ENCODE measurements at places on chromosomes 1 and 21.

GRCh38 chr1:8652467-8653046, 164.9 kb downstream of the RERE start:
- no peak for DNase-seq

- DNase-seq = no peak
Observed at GRCh38 chr1:4553761-4554160, 100.6 kb upstream of the AJAP1 start.

DNA sequence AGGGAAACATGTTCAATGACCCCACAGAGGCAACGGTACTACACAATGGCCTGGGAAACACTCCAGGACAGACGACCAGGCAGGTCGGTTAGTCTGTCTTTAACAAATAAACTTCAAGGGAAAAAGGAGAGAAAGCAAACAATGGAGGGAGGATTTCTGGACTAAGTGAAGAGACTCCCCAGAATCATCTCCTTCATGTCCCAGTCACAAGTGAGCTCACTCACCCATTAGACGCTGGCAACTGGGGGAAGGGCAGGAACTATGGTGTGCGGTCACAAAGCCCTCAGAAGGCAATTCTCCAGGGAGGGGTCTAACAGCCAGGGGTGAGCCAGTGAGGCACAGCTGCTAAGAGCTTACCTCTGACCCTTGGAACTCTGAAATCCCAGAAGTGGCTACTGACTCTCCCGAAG, 55.7 kb upstream of the NADK start:
- DNase-seq = no peak

DNA sequence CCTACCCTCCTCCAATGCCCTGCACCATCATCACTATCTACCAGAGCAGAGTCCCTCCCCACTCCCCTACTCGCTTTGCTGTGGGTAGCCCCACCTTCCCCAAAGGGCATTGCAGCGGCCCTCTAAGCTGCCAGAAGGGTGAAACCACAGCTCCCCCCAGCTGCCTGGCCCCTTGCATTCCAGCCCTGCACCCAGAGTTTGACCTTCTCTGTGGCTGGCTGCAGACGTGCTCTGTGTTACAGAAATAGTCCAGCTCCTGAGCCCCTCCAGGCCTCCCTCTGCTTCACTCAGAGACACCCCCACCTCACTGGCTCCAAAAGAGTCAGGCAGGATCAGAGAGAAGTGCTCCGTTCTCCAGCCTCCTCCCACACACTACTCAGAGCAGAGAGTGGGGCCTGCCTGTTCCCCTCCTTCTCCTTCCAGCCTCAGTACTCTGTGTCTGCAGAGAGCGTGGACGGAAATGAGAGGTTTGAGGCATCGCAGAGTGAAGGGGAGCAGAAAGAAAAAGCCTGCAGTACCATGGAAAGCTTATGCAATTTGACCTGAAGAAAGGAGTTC, 63.2 kb downstream of the PLEKHA6 start:
- DNase-seq = no peak

DNA sequence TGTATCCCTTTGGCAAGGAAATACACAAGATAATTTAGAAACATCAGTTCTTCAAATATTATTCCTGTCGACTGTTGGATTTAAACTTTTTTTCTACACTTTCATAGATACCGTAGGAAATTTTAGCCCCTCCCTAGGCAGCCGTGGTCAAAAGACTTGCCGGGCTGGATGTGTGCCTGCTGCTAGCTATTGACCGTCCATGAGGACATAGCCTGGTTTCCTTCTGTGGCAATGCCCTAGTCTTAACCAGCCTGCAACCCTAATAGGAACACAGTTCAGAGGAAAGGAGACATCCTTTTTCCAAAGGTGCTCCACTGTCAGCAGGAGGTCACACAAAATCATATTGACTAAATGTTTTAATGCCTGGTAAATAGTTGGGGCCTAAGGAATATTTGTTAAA, 20.4 kb upstream of the KIAA1614 start:
- DNase-seq = no peak

DNA sequence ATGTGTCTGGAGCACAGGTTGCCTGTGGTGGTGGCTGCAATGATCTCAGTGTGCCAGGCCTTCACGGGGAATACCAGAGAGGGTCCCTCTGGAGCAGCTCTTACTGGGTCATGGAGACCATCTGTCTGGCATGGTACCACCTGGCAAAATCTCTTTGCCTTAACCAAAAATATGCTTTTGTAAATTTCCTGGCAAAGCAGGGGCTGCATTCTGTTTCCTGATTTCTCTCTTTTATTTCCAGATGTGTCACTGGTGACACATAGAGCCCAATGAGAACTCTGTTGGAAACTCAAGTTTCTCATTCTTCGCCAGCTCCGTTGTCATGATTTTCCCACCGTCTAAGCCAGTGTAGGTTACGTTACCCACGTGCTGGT, 136.5 kb downstream of the FGGY start:
- DNase-seq = no peak

- DNase-seq = no peak
Observed at GRCh38 chr1:31082385-31082784, 16.9 kb upstream of the PUM1 start.

GRCh38 chr1:241081473-241081872, 275.5 kb downstream of the RGS7 start:
- DNase-seq = no peak

- DNase-seq = no peak
Observed at GRCh38 chr1:22689505-22689904, 21.1 kb upstream of the EPHB2 start.

GRCh38 chr21:39116761-39117439, 66.4 kb downstream of the PSMG1 start:
- no peak for DNase-seq

GRCh38 chr1:59857679-59858354, 43.1 kb downstream of the HOOK1 start:
- no peak for DNase-seq

DNA sequence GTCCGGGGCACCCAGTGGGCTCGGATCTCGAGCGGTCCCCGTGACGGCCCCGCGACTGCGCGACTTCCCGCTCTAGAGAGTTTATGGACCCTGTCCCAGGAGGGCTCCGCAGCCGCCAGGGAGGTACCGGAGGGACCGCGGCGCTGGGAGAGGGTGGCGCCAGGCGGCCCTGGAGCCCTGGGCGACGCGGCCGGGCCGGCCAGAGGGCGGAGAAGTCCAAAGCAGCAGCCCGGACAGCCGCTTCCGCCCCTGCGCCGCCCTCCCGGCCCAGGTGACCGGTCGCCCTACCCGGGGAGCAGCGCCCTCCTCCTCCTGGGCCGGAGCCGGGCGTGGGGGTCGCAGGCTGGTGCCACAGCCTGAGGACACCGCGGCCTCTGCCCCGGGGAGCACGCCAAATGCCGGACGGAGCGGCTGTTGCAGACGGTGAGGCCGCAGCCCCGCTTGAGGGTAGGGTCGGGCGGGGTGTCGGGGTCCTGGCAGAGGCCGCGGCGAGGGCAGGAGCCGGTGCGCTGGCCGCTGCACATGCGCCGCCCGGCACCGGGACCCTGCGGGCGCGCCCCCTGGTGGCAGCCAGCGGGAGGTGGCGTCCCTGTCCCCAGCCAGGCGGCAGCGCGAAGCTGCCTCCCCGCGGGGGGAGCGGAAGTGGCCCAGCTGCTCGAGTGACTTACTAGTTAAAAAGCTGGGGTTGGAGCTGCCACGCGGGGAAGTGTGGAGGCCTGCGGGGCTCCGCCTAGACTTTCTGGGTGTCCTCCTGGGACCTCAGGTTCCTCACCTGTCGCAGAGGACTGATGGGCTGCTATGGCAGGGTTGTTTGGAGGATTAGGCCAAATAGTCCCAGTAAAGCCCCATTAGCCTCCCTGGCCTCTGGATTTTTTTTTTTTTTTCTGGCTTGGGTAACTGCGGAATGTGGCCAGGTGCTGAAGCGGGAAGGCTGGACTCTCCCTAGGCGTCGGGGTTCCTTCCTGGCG, 20.9 kb upstream of the ZNF678 start:
- no peak for DNase-seq

GRCh38 chr1:116934586-116935207, 25.0 kb downstream of the PTGFRN start:
- no peak for DNase-seq

DNA sequence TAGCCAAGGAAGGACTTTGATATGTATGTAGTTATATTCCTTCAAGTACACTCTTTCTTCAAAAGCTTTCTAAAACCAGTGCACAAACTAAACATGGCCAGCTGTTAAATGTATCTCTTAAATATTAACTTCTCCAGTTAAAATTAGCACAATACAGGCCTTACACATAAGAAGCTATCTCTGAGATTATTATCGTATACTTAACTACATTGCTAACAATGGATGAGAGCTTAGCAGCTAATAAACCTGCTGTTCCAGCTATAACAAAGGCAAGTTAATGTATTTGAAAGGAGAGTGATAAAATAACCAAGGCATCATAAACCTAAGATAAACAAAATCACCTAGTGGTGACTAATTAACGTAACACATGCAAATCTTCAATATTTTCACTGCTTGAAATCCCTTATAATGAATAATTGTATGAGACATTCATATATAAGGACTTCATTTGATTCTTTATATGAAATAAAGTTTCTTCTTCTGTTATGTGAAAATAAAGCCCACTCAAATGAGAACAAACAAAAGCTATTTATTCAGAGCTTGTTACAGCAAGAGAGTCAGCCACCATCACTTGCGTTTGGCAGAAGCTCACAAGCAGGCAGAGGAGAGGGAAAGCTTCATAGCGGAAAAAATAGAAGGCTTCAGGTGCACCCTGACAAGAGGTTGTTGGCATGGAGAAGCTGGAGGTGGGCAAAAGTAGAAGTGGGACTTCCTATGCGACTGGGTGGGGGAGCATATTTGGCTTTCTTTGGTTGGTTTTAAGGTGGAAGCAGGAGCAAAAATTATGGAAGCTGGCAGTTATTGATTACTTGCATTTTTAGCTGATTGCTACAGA, 274.1 kb upstream of the CHRM3 start:
- DNase-seq = no peak

GRCh38 chr1:232557502-232558191, 72.3 kb downstream of the SIPA1L2 start:
- no peak for DNase-seq

GRCh38 chr1:45952072-45952471, 148.7 kb downstream of the MAST2 start:
- no peak for DNase-seq

DNA sequence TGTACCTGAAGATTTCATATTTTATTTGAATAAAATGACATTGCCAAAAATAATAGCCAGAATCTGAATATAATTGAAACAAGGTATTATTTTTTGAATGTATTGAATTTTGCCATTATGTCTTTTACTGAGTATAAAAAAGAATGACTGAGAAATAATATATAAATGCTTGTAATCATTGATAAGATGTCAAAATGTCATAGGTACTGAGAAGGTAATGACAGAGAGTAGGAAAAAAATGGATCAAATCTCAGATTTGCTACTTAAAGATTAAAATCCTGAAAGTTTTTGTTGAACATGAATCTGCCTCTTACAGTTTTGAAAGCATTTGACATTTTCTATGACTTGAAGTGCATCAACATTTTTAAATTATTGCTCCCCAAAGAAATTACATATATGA, 1069.9 kb upstream of the ADGRL4 start:
- DNase-seq = no peak

DNA sequence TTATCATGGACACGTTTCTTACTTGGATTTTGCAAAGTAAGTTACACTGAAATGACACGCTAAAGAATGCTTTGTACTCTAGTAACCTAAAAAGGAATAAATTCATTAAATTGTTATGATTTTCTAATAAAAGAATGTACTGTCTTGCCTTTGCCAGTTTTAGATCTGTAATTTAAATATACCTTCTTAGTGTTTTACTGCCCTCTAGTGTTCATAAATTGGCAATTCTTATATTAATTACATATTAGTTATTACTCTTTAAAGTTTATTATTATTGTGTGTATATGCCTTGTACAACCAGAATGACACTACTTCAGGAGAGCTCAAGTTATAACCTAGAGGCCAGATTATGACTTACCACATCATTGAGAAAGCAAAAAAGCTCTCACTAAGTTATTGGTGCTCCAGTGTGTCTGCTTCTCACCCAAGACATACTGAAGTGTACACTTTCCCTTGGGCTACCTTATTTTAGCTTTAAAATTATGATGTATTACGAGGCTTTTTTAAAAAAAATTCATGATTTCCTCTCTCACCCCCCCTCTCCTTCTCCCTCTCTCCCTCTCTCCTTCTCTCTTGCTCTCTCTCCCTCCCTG, 169.9 kb downstream of the HS2ST1 start:
- DNase-seq = no peak

DNA sequence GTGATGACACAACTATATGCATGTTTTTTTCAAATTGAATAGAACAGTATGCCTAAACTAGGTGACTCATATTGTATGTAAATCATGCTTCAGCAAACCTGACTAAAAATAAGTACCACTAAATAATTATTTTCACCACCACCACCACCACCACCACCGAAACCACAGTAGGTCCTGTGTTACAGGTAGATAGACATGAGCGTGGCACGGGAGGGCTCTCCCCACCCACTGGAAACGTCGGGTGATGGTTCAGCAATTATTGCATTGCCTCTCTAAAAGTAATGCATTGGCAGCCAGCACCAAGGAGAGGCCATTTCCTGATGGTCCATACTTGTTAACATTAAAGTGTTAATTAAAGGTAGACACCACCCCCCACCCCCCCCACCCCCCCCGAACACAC, 297.0 kb upstream of the NCAM2 start:
- DNase-seq = no peak

- no peak for DNase-seq
Observed at GRCh38 chr1:30847358-30847972, 61.1 kb downstream of the SDC3 start.

DNA sequence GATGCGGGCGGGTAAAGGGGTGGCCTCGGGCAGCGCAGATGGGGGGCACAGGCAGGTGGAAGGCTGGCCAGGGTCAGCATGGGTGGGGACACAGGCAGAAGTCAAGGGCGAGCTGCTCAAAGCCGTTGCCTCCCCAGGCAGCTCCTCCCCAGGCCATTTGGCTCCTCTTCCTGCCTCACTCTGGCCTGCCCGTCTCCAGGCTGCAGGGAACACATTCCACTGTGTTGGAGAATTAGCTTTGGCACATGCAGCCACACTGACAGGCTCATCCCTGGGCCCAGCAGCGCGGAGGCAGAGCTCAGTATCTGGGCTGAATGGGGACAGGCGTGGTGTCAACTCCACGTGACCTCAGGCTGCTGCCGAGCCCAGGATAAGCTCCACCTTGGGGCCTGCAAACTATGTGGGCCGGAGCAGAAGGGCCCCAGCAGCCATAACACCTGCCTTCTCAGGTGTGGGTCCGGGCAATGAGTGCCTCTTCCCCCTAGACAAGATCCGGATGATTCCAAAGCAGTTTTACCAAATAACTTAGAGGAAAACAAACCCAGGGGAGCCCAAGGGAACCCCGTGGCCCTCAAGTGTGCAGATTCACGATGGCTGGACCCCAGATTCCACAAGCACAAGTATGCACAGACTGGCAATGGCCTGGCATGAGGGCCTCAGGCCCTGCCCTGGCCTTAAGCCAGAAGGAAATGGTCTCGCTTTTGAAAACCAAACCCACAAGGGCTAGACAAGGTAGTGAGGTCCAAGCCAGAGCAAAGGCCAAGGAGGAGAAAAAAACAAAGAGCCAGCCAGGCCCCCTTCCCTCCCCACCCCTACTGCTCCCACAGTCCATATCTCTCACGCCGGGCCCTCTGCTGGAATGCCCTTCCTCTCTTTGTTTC, 40.2 kb downstream of the HSPG2 start:
- DNase-seq = no peak
